ENCODE measurements at places on chromosomes 6 and 20.
A peak's percentile ranks its signal among the peaks of the same experiment; 100 is the strongest.

DNA sequence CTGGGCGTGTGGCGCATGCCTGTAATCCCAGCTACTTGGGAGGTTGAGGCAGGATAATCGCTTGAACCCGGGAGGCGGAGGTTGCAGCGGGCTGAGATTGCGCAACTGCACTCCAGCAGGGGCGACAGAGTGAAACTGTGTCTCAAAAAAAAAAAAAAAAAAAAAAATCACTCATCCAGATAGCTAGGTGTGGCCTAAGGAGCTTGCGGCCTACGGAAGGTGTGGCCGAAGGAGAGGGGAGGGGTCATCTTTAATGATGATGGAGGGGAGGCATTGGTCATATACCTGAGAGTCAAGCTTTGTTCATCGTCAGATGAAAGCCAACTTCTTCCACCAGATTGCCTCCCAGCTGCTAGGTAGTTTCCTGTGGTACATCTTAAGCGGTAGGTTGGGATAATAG, 801 bp upstream of the PPARD start:
- DNase-seq, result no peak

- no peak for DNase-seq
Observed at GRCh38 chr6:150576651-150577226, 22.9 kb upstream of the PLEKHG1 start.

DNA sequence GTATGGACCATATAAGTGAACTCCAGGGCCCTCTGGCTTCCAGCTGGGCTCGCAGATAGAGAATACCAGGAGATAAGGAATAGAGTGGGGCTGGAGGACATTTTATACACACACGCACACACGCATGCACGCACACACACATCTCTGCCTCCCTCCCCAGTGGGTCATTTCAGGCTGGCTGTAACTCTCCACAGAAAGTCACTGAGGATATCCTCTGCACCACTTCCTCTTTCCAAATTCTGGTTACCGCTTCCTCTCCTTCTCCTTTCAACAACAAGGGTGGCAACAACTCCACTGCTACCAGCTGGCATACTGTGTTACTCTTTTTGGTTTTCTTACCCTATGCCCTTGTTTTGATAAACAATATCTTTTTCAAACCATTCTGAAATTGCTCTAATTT, 280.2 kb downstream of the COL12A1 start:
- no peak for DNase-seq

DNA sequence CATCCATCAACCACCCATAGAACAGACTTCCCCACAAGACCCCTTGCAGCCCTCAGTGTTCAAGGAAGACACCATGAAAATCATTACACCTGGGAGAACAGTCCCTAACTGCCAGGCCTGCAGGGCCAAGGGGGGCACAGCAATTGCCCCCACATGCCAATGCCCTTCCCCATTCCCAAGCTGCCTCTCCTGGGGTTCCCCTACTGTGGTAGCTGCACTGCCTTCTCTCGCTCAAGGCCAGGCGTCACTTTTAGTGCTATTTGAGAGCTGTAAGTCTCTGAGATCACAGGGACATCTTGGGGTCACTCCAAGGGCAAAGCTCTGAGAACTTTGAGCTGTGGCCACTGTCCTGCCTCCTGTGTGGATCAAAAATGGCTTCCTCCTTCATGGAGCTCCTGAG, 6.0 kb upstream of the ACSS1 start:
- no peak for DNase-seq

- DNase-seq, result no peak
Observed at GRCh38 chr20:3405696-3406358, 1.6 kb downstream of the DNAAF9 start.

- DNase-seq, result peak; percentile 45
Observed at GRCh38 chr6:79946272-79947190, 822 bp downstream of the ELOVL4 start.

- DNase-seq, result peak; percentile 42
Observed at GRCh38 chr20:3777381-3777715, 3.9 kb downstream of the SPEF1 start.

Measured in activated CD8-positive, alpha-beta T cell treated with anti-CD3 and anti-CD28 coated beads for 36 hours (primary cell).